ENCODE measurements at places on chromosomes 13 and 19. TPM values are rescaled to one million over a fixed set of nuclear protein-coding genes. Genes with fewer than 3 reads are reported as not detected.
A peak's percentile ranks its signal among the peaks of the same experiment; 100 is the strongest.

DNA sequence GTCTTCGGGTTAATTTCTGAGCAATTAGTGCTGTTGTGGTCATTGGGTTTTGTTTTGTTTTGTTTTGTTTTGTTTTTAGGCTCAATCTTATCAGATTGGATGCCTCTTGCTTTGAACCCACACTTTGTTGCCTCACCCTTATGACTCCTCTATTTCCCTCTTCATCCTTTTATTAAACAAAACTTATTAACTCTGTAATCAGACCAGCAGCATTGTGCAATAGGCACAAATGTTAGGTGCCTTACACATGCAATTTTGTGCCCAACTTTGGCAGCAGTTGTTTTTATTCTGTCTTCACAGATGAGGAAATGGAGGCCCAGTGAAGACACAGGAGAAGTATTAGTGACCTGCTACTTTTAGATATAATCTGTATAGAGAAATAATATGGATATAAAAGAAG lies 377.7 kb downstream of the KCNRG start:
- DNase-seq = no peak

GRCh38 chr19:17610384-17610783 lies 54.9 kb downstream of the COLGALT1 start:
- no peak for DNase-seq

- no peak for DNase-seq
Measured at GRCh38 chr13:28340272-28340793, 154.6 kb downstream of the FLT1 start.

GRCh38 chr13:39822437-39822836 lies 167.0 kb downstream of the COG6 start:
- DNase-seq = no peak

GRCh38 chr19:10520652-10521318 lies 3.5 kb upstream of the S1PR5 start:
- no peak for DNase-seq

DNA sequence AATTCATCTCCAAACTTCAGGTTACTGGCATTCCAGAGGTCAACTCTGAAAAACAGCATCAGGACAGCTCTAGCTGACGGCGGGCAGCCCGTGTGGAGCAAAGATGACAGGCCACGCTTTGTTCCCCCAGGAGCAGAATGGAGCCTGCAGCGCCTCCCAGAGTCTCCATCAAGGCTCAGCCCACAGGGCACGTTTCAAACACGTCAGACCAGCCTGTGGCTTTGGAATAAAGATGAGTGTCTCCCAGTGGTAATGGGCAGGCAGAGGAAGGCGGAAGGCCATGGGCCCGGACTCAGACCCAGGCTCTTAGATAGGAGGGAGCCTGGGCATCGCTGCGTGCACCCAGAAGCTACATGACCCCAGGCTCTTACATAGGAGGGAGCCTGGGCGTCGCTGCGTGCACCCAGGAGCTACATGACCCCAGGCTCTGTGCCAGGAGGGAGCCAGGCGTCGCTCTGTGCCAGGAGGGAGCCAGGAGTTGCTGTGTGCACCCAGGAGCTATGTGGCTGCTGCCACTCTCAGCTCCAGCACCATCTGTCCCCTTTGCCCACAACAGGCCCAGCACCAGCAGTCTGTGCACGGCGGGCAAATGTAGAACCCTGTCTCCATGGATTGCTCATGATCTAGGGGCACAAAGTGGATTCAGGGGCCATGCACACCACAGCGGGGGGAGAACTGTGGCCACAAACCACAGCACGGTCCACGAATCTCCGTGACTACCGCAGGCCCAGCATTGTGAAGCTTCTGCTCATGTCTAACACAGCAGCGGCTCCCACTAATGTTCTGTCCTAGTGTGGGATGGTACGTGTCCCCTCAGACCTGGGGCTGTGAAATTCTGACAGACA lies 47.8 kb upstream of the C13orf46 start:
- DNase-seq = no peak

DNA sequence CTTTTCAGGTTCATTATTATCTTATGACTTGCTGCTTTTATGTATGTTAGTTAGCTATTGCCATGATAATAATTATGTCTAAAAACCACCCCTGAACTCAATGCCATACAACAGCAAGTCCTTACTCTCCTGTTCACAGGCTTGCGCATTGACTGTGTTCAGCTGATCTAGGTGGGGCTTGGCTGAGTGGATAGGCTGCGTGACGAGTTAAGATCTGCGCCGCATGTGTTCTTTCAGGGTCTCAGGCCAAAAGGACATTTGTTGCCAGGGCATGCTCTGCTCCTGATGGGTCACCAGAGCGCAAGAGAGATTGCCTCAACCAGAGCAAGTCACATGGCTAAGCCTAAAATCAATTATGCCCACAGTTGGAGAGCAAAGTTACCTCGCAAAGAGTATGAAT lies 859 bp downstream of the ZNF568 start:
- no peak for DNase-seq

- DNase-seq = no peak
Measured at GRCh38 chr13:92535222-92536006, 691.2 kb upstream of the GPC6 start.

DNA sequence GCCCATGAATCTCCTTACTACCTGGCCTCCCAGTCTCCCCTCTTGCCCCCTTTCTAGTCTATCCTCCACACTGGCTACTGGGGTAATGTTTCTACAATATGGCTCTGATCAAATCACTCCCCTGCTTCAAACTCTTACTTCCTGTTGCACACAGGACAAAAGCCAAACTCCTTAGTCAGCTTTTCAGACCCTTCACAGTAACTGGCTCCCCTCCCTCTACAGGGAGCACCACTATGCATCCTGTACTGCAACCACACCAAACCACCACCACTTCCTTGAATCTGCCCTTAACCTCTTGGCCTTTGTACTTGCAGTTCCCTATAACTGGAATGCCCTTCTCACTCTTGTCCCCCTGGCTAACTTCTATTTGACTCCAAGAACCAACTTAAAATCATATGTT lies 32.2 kb downstream of the DEDD2 start:
- DNase-seq = no peak

DNA sequence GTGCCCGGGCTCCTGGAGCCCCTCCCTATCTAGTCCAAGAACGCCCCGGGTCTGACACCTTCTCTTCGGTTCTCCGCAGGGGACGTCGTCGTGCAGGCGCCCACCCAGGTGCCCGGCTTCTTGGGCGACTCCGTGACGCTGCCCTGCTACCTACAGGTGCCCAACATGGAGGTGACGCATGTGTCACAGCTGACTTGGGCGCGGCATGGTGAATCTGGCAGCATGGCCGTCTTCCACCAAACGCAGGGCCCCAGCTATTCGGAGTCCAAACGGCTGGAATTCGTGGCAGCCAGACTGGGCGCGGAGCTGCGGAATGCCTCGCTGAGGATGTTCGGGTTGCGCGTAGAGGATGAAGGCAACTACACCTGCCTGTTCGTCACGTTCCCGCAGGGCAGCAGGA lies 3.4 kb downstream of the PVR start:
- DNase-seq = no peak

- no peak for DNase-seq
Measured at GRCh38 chr13:110651726-110652230, 36.4 kb downstream of the NAXD start.

- peak; percentile 42 for DNase-seq
Measured at GRCh38 chr19:6047741-6048251, 62.5 kb downstream of the RFX2 start.

DNA sequence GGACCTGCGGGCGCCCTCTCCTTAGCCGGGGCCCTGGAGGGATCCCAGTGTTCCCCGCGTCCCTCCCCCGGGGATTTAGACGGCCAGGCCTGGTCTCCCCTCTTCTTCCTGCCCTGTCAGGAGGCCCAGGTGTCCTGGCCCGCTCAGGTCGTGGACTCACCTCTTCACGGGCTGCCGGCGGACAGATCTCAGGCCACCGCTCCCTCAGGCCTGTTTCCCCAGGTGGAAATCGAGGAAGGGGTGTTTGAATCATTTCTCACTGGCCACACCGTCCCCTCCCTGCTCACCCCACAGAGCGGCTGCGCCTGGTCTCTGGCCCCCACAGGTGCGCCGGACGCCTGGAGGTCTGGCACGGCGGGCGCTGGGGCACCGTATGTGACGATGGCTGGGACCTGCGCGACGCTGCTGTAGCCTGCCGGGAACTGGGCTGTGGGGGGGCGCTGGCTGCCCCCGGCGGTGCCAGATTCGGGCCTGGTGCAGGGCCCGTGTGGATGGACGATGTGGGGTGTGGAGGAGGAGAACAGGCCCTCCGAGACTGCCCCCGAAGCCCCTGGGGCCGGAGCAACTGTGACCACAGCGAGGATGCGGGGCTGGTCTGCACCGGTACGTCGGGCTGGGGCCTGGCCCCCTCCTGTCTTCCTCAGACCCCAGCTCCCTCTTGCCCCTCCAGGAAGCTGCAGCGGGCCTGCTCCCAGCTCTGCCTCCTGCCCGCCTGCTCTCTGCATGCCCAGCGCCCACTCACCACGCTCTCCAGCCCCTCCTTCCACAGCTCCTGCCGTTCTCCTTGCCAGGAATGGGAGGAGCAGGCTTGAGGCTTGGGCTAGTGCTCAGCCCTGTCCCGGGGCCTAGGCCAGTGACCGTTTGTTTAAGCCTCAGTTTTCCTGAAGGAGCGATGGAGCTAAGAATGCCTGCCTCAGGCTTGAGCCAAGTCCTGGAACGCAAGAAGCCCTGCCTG lies 2.5 kb downstream of the SSC5D start:
- DNase-seq = no peak

DNA sequence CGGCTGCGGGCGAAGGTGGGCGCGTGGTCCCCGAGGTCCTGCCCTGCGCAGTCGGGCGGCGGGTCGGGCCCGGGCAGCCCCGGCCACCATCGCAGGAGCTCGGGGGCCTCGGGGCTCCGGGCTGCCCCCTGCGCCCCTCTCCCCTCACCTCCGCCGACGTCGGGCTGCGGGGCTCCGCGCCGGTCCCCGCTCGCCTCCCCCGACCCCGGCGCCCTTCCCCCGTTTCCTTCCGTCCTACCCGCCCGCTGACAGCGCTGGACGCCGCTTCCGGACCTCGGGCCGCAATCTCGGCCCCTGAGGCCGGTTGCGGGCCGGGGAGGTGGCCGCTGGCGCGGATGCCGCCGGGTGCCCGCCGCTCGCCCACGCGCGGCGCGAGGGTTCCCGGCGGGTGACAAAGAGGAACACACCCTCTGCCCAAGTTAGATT lies 720 bp downstream of the FARP1 start:
- DNase-seq = peak; percentile 18

DNA sequence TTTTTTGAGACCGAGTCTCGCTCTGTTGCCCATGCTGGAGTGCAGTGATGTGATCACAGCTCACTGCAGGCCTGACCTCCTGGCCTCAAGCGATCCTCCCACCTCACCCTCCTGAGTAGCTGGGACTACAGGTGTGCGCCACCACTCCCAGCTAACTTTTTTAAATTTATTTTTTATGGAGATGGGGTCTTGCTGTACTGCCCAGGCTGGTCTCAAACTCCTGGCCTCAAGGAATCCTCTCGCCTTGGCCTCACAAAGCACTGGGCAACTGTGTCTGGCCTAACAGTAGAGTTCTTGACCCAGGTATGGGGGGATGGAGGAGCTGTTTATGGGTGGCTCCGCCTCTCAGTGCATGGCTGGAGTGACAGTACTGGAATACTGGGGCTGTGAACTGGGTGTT lies 59.6 kb downstream of the SMARCA4 start:
- DNase-seq = no peak

- DNase-seq = no peak
Measured at GRCh38 chr19:8242211-8242821, 33.1 kb downstream of the CERS4 start.

DNA sequence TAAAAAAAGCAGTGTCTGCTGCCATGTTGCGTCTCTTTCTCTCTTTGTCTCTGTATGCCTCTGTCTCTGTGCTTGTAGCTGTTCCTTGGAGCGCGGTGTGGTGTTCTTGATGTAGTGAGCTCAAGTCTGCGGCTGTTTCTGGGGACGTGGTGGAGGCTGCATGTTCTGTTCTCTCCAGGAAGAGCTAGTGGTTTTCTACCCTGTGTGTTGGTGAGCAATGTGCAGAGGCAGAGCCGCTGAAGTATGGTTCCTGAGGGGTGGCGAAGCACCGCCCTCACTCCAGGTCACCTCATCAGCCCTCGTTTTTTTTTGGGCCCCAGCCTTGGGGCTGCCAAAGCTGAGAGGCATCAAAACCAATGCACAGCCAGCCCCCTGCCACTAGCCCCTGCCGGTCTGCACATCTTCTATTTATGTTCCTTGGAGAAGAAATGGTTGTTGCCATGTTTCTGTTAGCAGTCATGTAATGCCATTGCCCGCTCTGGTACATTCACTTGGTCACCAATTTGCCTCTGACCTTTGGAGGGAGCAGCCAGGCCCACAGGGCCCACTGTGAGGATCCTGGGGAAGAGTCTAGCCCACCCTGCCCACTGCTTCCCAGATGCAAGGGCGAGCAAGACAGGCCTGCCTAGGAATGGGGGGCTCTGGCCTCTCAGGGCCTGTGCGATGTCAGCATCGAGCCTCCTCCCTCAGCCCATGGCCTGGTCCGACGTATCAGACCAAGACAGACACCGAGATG lies 7.2 kb downstream of the HNRNPL start:
- DNase-seq = no peak

- DNase-seq = no peak
Measured at GRCh38 chr13:25266706-25267105, 20.6 kb downstream of the MTMR6 start.

DNA sequence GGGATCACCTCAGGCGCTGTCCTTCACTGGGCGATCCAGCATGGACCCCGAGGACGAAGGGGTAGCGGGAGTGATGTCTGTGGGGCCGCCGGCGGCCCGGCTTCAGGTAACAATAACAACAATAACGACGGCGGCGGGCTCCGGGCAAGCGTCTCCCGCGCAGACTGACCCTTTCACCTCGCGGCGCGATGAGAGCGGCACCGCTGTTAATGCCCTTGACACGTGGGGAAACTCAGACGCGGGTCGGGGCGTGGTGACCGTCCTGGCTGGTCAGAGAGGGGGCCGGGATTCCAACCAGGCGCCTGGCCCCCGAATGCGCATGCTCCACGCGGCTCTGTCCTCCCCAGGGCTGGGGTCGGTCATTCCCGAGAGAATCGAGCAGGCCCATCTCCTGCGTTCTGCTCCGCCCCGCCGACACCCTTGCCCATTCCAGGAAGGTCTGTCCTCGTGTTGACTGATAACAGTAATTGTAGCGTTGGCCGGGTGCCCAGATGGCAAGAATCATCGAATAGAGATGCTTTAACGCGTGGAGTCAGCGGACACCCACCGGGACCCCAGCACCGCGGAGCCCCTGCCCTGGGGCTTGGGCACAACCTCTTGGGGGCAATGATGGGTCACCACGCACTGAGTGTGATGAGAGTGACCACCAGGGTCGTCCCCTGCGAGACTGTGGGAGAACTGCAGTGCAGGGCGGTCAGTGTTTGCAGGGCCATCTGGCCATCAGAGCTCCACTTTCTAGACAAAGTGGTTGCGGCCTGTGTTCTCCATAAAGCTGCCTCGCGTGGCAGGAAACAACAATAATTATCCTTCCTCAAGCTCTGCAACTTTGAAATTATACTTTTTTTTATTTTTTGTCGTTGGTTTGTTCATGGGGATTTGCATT lies 528 bp downstream of the ZNF8 start:
- DNase-seq = peak; percentile 70

- no peak for DNase-seq
Measured at GRCh38 chr19:47036097-47036651, 12.2 kb downstream of the TMEM160 start.

GRCh38 chr13:97316390-97316789 lies 94.3 kb downstream of the MBNL2 start:
- DNase-seq = no peak

The LILRB3 gene
- not detected for total RNA-seq

The SBK2 gene
- total RNA-seq = not detected

The GSX1 gene
- total RNA-seq = 11.4 TPM

The BORA gene
- total RNA-seq = 18.5 TPM

The CKAP2 gene
- 119 TPM for total RNA-seq

The ZNF471 gene
- total RNA-seq = not detected

The FXYD5 gene
- 17.0 TPM for total RNA-seq

The CYP2F1 gene
- not detected for total RNA-seq

The MCEMP1 gene
- not detected for total RNA-seq

The KLK8 gene
- total RNA-seq = not detected

The CACNG6 gene
- total RNA-seq = 0.77 TPM

All from neural crest cell (in vitro differentiated cells).